Endothelial cell (in vitro differentiated cells): ENCODE measurements at places on chromosomes 2 and 18. TPM values are rescaled to one million over a fixed set of nuclear protein-coding genes. Genes with fewer than 3 reads are reported as not detected.
A peak's percentile ranks its signal among the peaks of the same experiment; 100 is the strongest.

DNA sequence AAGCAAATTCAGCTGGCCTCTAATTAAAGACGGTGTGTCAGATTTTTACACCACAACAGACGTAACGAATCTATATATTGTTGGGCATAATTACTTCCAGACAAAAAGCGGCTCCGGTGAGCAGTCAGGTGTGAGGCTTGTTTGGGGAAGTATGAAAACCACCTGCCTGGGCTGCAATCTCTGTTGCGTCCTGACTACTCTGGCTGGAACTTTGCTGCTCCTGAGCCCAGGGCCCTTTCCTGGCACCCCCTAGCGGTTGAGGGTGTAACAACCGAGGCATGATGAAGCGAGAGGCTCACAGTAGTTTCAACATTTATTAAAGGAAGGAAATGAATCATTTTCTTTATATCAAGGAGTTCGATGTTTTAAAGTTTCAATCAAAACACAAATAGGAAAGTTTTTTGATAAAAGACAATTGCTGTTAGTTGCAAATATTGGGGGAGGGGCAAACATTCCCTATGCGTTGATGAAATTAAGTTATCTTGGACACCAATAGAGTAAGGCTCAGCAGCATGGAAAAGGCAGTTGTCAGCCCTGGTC, 10.6 kb upstream of the ITGB6 start:
- H3K27me3 ChIP-seq = no peaks in the 10 kb centered on the region
- no peak overlapping the region for H3K27ac ChIP-seq
- H3K36me3 ChIP-seq = no peaks in the 10 kb centered on the region
- H3K4me3 ChIP-seq = no peak overlapping the region
- peak; percentile 85 for DNase-seq

DNA sequence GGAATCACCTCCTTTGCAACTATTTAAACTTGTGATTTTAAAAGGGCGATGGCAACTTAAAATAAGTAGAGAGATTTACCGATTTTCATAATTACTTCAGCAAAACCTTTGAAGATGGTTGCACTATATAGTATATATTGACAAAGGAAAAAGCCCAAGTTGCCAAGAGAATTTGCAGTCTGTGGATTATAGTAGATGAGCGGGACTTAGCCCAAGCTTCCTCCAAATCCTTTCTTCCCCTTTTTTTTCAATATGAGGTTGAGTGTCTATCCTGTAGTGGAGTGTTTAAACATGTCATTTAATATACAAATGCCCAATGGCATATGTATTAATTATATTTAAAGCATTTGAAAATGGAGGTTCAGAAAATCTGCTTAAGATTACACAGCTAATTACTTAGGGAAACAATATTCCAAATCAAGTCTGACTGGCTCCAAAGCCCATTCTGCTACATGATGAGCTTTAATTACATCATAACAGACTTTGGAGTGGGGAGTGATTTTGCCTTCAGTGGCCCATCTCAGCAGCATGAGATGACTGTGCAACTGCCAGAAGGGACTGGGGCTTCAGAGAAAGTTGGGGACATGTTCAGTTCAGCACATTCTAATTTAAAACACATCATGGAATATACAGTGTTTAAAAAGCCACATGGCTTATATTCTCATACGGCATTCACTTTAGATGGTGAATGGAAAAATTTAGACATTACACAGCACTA, 73.2 kb downstream of the COL3A1 start:
- DNase-seq = no peak
- H3K36me3 ChIP-seq = peaks cover 11% of the 10 kb centered on the region
- H3K27me3 ChIP-seq = no peaks in the 10 kb centered on the region
- H3K4me3 ChIP-seq = no peak overlapping the region
- no peaks in the 10 kb centered on the region for H3K4me1 ChIP-seq

- peak overlapping the region; percentile 97 for H3K27ac ChIP-seq
- peaks cover 18% of the 10 kb centered on the region for H3K27me3 ChIP-seq
- peaks cover 11% of the 10 kb centered on the region for H3K36me3 ChIP-seq
- peak overlapping the region; percentile 99 for H3K4me3 ChIP-seq
- H3K4me1 ChIP-seq = peaks cover 18% of the 10 kb centered on the region
Observed at GRCh38 chr2:127527001-127527804, 914 bp upstream of the IWS1 start.

Gene DLGAP1
- 1.8 TPM for total RNA-seq

Gene SP140
- not detected for total RNA-seq

Gene CNDP1
- total RNA-seq = not detected

Gene TRIM54
- not detected for total RNA-seq
